ENCODE measurements at places on chromosomes 5 and 9.

DNA sequence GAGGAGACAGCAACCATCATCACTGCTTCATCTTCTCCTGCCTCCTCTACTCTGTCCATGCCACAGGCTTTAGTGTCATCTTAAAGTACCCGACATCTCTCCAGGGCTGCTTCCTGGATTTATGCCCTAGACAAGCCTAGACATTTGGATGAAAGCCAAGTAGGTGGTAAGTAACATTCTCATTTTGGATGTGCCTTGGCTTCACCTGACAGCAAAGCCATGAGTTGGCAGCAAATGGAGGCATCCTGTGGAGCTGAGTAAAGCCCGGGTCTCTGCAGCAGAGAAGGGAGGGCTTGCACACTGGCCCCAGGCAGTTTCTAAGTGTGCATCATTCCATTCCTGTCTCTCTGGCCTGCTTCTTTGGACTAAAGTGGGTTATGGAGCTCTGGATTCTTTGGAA, 299.1 kb downstream of the DMAC1 start:
- DNase-seq = no peak

DNA sequence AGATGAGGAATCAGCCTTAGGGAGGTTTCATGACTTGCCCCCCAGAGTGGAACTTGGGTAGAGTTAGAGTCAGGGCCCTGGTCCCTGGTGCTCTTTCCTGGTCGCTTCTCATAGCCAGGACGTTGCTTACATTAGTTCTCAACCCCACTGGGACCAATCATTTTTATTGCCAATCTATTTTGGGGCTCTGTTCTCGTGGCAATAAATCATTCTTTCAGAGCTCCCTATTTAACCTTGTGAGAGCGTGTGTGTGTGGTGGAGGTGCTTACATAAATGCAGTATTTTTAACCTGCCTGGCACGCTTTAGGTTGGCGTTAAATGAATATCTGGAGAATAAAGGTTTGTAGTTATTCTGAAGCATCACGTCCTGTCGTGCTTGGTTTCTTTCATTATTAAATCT, 4.1 kb downstream of the TRIO start:
- no peak for DNase-seq

DNA sequence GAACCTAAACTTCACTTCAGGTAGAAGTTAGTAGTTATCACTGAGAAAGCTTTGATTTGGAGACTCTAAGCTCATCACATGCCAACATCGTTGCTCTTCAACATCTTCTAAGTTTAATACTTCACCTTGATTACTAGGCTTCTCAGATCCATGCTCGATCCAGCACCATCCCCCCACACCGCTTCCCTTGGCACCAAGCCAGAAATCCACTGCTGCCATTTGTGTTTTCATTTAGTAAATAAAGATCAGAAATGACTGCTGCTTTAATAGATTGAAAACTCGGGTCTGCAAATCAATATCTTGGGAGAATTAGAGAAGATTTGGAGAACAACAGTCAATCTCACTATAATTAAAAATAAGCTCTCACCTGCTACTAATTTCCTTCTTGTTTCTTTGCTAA, 214.7 kb upstream of the NR4A3 start:
- DNase-seq = no peak

- DNase-seq = no peak
Measured at GRCh38 chr5:1781107-1781506, 18.5 kb downstream of the MRPL36 start.

GRCh38 chr5:90161414-90161813, 248.1 kb downstream of the CETN3 start:
- DNase-seq = no peak

DNA sequence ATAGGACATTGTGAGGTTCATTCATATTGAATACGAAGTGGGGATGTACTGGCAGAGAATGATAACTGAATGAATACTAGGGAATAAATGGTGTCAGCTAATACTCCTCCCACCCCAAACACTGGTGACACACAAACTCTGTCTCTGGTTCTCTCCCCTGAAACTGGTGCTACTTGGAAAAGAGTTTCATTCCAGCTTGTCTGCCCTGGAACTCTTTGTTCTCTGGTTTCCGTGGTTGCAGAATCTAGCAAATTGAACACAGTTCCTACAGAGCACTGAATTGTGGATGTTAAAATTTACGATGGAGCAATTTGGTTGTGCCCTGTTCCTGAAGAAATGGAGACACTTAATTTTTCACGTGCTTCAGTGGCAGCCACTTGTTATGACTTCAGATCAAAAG, 181.7 kb downstream of the KCTD16 start:
- DNase-seq = no peak
